ENCODE measurements at places on chromosomes 7 and 10. TPM values are rescaled to one million over a fixed set of nuclear protein-coding genes. Genes with fewer than 3 reads are reported as not detected.

The MYL10 gene
- not detected for total RNA-seq

The COG5 gene
- total RNA-seq = 41.8 TPM

GRCh38 chr7:41189866-41190265 is 513.0 kb downstream of the INHBA start:
- DNase-seq = no peak

DNA sequence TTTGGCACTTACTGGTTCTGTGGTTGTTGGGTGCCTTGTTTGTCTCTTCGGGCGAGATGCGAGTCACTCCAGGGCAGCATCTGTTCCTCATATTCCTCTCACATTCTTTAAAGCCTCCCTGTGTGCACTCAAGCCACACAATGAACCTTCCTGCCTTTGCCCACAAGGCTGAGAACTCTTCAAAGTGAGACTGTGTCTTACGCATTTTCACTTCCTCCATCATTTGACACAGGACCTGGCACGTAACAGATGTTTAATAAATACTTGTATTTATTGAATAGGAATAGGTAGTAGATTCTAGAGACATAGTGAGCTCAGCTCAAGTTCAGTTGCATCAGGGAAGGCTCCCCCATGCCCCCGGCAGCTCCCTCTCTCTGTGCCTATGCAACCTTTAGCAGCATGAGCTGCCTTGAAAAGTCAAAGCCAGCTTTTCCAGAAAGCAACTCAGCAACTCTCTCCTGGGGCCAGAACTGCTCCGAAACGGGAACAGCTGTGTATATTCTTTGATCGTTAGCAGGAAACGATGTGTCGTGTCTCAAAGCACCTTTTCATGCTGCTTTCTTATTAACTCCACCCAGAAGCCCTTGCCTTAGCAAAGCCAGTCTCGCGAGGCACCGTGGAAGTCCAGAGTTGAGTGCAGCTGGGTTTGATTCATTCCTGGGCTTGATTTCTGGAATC is 97.5 kb downstream of the PFKFB3 start:
- DNase-seq = no peak

GRCh38 chr10:31761156-31761555 is 167.5 kb downstream of the ARHGAP12 start:
- no peak for DNase-seq

The TUBAL3 gene
- total RNA-seq = not detected

The ZNF37A gene
- 19.5 TPM for total RNA-seq

The AQP1 gene
- 422 TPM for total RNA-seq

The ZNF485 gene
- total RNA-seq = 2.7 TPM

The DYDC1 gene
- not detected for total RNA-seq

DNA sequence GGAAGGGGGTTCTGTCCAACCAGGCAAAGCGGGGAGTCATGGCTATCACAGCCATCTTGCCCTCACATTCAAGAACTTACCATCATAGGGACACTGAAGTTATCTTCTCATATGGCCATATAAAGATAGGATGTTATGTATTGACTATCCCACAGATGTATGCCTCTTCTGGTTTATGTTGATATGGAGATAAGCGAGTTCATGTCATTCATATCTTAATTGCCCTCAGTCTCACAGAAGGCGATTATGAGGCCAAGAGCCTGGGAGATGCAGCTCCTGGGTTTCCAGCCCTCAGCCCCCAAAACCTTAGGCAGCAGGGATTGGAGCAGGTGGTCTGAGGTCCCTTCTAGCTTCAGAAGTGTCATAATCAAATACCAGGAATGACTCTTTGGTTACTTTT is 8.5 kb upstream of the ANKRD61 start:
- no peak for DNase-seq

- peak; percentile 83 for DNase-seq
Measured at GRCh38 chr10:61902445-61903220, 1.1 kb downstream of the ARID5B start.

The STEAP4 gene
- 124 TPM for total RNA-seq

The C7orf57 gene
- total RNA-seq = not detected

The CTAGE4 gene
- total RNA-seq = 0.29 TPM

DNA sequence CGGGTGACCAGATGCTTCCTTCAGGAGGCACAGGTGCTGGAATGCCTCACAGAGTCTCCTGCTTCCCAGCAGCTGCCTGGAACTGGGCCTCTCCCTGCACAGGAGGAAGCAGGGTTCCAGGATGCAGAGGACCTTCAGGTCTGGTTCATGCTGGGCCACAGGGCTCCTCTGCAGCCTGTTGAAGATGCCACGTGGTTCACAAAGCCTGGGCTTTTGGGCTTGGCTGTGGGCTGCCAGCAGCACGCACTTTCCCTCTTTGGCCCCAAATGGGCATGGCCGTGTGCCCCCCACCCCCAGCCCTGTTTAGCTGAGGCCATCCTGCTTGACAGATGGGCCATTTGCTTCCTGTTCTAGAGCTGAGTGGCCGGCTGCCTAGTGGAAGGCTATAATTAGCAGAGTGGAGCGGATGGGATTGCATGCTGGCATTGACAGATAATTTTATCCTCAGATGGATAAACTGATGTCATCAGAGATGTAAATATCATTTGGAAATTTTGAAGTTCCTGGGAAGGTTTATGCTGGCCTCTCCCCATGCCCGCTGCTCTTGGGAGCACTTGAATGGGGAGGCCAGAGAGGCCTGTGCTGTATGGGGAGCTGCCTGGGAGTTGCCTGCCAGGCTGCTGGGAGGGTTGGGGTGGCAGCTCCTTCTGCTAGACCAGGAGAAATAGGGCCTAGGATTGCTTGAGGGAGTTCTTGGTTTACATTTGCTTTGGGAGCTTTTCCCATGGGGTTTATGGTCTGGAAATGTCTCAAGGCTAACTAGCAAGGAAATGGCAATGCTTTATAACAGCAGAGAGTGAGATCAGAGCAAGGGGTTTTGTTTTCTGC is 28.2 kb downstream of the TSPAN15 start:
- DNase-seq = no peak

GRCh38 chr10:132808383-132809231 is 22.7 kb upstream of the NKX6-2 start:
- DNase-seq = peak; percentile 77

The NOS3 gene
- 71.8 TPM for total RNA-seq
